Cerebellum (tissue), 4 donors: ENCODE measurements at places on chromosomes 1 and 21. TPM values are rescaled to one million over a fixed set of nuclear protein-coding genes. Genes with fewer than 3 reads are reported as not detected.

Gene SPRR2G
- total RNA-seq: not detected

Gene CREB3L4
- 13.8 TPM for total RNA-seq

Gene DCDC2B
- not detected for total RNA-seq

Gene SLC5A9
- not detected for total RNA-seq

DNA sequence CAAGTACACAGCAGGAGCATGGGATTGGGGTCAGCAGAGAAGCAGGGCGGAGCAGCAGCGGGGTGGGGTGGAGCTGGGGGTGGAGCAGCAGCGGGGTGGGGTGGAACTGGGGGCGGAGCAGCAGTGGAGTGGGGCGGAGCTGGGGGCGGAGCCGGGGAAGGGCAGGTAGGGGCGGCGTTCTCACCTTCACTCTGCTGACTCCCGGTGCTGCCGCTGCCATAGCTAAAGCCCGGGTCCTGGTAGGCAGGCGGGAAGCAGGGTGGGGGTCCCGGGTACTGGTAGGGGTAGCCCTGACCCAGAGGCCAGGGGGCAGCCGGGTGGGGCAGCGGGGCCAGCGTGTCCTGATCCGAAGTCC lies 6.7 kb downstream of the TAS1R3 start:
- no peak for DNase-seq

- DNase-seq: no peak
Measured at GRCh38 chr1:245621589-245621988, 466.8 kb downstream of the KIF26B start.

DNA sequence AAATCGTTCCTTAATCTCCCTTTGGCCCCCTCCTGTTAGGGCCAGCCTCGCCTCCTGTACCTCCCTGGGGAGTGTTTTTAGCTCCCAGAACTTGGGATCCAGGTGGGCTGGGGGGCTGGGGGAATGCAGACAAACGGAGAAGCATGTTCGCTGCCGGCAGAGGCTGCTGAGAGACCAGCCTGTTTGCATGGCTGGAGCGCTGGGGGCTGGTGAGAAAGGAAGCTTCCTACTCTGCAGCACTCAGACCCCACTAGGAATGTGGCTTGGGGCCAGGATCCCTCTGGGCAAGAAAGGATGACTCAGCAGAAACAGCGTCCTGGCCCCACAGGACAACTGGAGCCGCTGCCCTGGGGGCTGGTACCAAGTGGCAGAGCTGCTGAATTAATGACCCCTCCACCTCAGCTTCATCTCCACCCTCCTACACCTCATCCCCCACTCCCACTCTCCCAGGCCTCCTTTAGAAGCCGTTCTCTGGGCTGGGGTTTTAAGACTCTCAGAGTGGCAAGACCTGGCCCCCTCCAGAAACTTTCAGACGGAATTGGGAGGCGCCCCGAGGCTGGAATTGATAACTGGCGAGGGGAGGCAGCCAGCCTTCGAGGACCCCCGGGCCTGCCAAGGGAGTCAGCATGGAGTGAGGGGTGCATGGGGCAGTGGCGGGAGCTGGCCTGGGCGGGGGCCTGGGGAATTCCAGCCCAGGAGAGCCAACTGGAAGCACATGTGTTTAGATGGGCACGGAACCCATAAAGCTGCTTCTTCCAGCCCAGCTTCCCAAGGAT lies 28.5 kb upstream of the EPS8L3 start:
- DNase-seq: peak; percentile 51
